Midbrain (tissue), 1 donor: ENCODE measurements at places on chromosomes 16 and 17.

- DNase-seq: no peak
Measured at GRCh38 chr16:22252317-22252716, 44.9 kb upstream of the POLR3E start.

GRCh38 chr16:88382491-88383400 lies at the start of gene ZNF469:
ZNF469 (plus strand) TSS chr16:88382959; CDS start chr16:88427471, 44,512 bp downstream.
- DNase-seq: peak; percentile 13

DNA sequence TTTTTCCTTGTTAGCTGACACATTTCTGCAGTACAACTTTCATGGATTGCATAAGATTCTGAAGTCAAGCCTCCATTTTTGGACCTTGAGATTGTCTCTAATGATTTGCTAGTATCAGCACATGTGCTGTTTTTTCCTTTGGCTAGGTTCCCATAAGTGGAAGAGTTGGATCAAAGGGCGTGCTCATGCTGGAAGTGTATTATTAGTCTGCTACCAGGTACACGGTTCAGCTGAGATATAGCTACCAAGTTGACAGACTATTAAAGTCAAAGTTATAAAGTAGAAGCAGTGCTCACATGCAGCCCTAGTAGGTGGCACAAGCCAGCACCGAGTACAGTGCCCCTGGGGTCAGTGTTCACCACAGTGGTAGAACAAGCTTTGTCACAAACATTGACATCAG lies 3.2 kb downstream of the FAHD1 start:
- DNase-seq: no peak

DNA sequence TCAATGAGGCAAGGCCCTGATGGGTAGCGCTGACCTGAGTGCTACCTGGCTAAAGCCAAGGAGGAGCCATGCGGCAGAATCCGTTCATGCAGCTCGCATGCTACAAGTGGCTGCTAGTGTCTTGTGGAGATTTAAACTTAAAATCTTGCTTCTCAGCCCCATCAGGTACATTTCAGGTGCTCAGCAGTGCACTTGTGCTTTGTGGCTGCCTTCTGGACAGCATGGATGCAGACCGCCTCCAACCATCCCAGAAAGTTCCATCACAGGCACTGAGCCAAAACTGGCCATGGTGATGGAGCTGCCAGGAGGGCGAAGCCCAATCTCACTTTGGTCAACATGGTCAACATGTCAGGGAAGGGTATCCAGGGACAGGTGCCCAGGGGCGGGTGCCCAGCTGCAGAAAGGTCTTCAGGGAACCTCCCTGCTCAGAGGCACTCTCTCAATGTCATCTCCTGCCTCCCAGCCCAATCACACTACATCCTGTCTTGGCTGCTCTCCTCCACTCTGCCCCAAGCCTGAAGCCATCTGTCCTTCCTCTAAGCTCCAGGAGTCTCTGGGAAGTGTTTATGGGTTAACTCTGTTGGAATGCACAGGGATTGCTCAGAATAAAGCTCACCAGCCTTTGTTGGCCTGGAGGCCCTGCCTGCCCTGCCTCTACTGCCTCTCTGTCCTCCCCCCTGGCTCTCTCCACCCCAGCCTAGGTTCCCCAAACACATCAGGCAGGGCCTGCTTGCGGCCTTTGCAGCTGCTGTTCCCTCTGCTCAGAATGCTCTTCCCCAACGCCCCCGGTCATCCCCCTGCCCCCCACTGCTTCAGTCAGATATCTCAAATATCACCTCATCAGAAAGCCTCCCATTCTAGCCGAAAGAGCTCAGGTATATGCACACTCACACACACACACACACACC lies 18.3 kb upstream of the TNFRSF13B start:
- no peak for DNase-seq

DNA sequence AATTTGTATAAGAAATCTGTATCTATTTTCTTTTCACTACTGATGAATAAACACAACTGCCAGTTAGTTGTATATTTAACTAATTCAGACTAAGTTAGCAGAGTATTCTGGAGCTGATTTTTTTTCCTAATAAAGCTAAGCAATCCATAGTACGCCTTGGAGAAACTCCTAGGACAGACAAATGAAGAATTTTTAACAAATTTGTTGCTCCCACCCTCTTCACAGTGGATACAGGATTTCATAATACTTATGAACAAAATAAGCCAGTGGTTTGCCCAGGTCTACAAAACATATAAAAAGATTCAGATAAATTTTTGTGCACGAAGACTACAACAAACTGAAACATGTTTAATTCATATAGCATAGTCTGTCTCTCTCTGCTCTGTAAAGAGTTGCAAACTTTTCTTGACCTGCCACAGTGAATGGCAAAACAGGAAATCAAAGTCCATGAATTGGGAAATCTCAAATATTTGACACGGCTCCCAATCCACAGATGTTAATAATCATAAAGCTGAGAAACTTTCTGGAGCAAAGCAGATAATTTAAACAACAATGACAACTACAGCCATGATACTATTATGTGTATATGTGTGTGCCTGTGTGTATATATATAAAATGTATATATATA lies 594 bp upstream of the ABCA6 start:
- DNase-seq: no peak

GRCh38 chr17:82367724-82368524 lies 3.6 kb upstream of the UTS2R start:
- DNase-seq: no peak

DNA sequence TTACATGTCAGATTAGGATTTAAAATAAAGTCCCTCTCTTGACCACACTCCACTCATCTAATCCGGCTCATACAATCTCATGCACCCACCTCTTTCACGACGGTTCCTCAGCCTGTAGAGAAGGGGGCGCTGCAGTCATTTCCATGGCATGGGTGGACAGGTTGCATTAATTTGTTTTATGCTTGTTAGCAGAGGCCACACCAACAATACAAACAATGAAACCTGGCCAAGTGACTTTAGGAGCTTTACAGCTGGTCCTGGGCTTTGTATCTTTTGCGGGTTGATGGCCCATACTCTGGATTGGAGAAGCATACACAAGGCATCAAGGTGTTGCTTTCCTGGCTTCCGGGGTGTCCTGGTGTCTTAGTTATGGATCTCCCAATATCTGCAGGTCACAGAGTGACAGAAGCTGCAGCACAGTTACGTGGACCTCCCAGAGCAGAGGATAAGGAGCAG lies 9.7 kb upstream of the SNF8 start:
- no peak for DNase-seq

DNA sequence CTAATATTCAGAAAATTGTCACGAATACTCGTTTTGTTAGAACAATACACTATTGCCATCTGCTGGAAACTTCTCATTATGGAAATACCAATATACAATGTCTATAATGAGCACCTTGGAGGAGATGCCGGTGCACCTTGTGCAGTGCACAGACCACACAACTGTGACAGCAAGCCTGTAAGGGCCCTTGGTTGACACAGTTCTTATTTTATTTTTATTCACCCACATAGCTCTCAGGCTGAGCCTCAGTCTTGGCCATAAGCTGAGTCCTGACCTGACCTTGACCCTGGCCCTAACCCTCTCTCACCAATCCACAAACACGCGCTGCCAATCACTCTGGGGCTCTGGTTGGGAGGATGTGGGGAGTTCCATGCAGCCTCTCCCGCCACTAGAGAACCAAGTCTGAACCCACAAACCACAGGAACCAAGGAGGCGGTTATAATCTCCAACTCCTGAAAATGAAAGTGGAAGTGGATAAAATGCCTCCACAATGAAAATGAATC lies 7.6 kb downstream of the AIPL1 start:
- DNase-seq: no peak

DNA sequence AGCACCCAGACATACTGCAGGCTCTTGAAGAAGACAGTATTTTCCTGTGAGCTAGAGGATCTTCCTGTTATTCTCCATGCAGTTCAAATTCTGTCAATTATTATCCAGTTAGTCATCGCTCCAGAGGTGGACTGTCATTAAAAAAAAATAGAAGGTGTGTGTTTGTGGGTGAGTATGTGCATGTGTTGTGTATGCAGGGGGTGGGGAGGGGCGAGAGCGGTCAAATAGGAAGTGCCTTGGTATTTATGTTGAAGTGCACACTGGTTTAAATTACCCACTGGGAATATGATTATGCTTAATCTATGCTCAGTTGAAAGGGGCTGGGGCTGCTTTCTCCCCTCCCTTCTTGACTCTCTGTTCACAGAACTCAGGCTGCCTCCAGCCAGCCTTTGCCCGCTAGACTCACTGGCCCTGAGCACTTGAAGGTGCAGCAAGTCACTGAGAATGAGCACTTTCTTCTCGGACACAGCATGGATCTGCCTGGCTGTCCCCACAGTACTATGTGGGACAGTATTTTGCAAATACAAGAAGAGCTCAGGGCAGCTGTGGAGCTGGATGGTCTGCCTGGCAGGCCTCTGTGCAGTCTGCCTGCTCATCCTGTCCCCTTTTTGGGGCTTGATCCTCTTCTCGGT lies at the start of gene HSD17B2:
TSS of gene HSD17B2 (plus strand) at position 273 of the 632 bp plus-strand sequence. CDS start at position 445, 172 bp downstream.
- DNase-seq: no peak
